ENCODE measurements at places on chromosomes 1 and 21.

DNA sequence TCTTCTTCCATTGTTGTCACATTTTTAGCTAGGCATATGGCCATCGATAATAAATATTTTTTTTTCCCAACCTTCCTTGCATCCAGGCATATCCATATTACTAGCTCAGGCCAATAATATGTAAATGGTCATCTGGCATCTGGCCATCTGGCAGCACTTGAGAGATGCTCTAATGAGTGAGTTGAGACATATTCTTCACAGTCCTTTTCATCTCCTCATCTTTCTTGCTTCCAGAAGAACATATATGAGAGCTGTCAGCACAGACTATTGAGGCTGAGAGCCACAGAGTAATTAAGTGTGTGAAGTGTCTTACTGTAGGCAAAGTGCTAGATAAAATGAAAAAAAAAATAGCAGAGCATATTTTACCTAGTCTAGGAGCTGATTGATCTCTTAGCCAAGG is 628.4 kb upstream of the TMPRSS15 start:
- DNase-seq: no peak

DNA sequence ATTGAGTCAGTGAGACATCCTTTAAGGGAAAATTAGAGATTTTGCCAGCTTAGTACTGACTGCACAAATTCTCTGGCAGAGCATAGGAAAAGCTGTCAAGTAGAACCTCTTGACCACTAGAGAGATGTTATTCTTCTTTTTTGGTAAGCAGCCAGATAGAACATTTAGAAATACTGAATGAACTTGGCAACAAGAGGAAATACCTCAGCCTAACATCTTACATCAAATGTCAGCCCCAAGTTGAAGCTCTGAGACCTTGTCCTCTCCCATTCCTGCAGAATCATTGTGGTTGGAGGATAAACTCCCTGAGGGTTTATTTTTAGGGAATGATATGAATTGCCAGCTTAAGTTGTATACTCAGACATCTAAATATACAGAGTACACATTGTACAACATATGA is 53.5 kb downstream of the MIGA1 start:
- DNase-seq: no peak

DNA sequence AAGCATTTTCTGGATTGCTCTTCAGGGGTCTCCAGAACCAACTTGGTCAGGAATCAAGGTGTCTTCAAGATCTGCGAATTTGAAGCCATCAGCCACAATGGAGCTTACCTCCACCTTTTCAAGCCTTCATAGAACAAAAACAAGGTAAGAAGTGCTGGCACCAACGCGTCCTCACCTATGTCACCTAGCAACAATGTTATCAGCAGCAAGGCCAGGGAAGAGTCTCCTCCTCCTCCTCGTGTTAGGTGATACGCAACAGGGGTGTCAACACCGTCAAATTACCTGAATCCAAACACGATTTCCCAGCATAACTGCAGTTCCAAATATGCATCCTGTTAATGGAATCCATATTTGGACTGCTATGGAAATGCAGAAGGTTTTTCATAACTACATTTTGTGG is 4.1 kb upstream of the TIAM1 start:
- DNase-seq: no peak

GRCh38 chr1:200888349-200888838 is 6.3 kb upstream of the INAVA start:
- DNase-seq: peak; percentile 44

DNA sequence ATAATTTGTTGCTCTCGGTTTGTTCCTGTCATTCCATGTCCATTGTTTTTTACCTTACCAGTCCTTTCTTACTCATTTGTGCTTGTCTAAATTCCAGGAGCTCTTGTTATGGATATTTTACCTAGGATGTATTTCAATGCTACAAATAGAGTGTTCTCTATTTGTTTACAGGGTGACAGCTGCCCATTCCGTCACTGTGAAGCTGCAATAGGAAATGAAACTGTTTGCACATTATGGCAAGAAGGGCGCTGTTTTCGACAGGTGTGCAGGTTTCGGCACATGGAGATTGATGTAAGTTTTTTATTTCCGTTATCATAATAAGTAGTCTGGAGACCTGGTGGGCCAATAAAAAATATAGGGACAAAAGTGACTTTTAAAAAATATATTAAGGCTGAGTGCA is 23.0 kb downstream of the ZBED6 start:
- no peak for DNase-seq

DNA sequence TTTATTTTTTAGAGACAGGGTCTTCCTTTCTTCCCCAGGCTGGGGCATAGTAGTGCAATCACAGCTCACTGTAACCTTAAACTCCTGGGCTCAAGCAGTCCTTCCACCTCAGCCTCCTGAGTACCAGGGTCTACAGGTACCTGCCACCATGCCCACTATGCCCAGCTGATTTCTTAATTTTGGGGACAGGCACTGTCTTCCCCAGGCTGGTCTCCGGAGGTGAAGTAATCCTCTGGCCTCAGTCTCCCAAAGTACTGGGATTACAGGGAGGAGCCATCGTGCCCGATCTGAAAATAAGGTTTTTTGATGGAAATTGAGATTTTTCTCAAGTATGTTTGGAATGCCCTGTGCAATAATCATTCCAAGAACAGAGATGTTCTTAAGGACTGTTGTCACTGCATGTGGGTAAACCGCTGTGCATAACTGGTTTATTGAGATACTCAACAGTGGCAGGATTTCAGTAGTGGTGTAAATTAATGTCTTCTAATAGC is 934 bp upstream of the MSH4 start:
- DNase-seq: no peak

Data from stimulated activated CD8-positive, alpha-beta memory T cell treated with anti-CD3 and anti-CD28 coated beads, Interleukin-2, amount 100 ng/mL, for 1 hour (primary cell).